Left renal cortex interstitium (tissue), 4 donors: ENCODE measurements at places on chromosomes 1 and 21.

GRCh38 chr1:199857108-199857507 is 170.4 kb upstream of the NR5A2 start:
- no peak for DNase-seq

GRCh38 chr1:232617237-232617636 is 12.7 kb downstream of the SIPA1L2 start:
- no peak for DNase-seq

- no peak for DNase-seq
Observed at GRCh38 chr1:21434394-21434793, 5.5 kb upstream of the NBPF3 start.

DNA sequence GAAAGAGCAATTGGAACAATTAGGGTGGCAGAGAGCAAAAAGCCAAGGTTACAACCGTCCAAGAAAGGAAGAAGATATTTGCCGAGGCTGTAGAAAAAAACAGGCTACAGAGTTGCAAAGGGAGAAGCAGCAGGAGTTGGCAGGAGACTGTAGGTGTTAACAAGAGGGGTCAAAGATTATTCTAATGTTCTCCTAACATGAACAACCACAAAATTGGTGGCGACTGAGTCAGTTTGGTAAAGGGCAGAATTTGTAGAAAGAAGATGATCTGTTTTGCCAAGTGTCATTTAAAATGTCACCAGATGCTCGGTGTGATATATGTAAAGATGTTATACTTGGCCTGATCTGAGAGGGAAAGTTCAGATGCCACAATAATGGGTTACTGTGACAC is 401 bp upstream of the PRUNE1 start:
- DNase-seq: no peak

- no peak for DNase-seq
Observed at GRCh38 chr1:51567653-51568052, 48.6 kb upstream of the EPS15 start.

DNA sequence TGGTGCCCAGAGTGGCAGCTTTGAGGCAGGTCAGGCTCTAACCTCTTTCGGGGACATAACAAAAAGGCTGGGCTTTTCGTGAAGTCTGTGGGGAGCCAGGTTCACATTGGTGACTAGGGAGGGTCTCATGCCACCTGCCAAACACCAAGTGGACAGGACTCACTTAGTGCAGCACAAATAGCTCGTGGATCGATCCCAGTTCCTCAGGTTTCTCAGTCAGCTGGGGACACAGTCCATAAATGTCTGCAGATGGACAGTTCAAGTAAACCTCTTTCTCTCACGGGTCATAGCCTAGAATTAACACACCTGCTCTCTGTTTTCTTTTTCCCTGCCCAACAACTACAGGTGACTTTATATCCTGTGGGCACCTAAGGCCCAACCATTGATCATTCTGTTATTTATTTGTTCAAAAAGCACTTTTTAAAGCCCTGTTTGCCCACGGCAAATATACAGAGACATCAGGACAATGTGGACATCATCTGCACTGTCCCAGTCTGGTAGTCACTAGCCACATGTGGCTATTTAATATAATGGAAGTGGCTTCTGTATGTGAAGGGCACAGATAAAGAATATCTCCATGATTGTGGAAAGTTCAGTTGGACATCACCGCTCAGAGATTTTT is 53.5 kb downstream of the CAPN2 start:
- DNase-seq: no peak

GRCh38 chr1:88466011-88466410 is 218.1 kb upstream of the PKN2 start:
- no peak for DNase-seq

DNA sequence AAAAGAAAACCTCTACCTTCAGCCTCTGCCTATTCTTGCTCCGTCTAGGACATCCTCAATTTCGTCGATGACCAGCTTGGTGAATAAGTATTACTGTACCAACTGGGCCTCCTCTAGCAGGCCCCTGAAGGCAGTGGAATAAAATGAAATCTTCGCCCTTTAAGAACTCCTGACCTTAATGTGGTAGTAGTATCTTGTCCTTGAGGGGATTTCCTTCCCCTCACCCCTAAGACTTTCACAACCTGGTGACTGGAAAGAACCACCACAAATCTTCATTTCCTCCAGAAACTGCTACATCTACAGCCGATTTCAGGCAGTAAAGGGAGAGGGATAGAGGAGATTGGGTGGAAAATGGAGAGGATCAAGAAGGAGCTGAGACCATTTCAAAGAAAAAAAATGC is 1.6 kb upstream of the HAX1 start:
- no peak for DNase-seq

DNA sequence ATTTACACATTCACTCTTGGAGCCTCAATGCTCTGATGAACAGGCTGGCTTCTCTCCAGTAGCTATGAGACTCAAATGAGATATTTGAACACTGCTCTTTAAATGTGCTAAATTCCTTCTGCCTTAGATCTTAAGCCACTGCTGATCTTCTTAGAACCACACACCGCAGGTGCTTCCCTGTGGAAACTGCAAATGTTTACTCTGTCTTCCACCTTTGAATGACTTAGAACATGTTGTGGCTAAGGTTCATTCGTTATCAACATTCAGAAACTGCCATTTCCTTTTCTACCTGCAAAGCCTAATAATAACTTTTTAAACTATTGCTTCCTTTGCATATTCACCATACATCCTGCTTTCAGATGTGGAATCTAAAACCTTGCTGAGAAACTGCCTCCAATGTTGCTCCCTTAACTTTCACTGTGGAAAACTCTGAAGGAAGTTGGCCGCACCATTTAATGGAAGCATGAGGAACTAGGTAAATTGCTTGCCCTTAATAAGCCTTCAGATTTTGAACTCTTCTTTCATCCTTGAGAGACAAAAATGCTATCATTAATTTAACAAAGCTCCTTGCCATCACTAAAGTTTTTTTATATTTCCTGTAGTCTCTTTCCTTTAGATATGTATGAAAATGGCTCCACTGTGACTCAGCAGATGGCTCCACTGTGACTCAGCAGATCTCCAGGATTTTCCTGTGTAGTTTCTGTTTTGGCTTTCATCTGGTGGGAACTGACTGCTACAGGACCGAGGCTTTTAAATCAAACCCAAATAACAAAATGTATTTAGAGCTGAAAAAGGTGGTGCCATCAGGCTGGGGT is 143.8 kb downstream of the TNFSF18 start:
- no peak for DNase-seq

DNA sequence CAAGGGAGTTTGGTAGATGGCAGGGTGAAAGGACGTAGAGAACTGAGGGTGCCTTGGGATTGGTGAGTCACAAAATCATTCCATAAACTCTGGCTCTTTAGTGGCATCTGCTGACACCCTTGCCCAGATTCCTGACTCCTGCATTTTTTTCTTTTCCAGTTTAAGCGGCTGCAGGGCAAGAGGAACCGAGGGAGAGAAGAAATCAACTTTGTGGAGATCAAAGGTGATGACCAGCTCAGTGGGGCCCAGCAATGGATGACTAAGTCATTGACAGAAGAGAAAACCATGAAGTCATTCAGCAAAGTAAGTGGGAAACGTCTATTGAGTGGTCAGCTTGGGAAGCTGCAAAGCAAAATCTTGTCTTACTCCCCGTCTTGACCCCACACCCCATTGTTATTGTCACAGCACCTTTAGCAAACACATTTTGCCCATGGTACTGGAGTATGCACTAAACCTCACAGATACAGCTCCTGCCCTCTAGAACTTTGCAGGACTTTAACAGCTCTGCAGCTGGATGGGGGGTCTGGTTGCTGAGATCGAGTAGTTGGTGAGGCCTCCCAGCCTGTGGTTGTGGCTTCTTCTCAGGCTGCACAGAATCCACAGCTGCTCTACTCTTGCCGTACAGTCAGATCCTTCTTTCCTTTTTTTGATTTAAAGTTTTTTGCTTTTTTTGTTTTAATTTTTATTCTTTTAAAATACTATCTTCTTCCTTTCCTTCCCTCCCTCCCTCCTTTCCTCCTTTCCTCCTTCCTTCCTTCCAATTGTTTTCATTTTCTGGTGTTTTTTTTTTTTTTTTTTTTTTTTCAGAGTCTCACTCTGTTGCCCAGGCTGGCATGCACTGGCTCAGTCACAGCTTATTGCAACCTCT is 21.9 kb downstream of the SH2D2A start:
- no peak for DNase-seq

DNA sequence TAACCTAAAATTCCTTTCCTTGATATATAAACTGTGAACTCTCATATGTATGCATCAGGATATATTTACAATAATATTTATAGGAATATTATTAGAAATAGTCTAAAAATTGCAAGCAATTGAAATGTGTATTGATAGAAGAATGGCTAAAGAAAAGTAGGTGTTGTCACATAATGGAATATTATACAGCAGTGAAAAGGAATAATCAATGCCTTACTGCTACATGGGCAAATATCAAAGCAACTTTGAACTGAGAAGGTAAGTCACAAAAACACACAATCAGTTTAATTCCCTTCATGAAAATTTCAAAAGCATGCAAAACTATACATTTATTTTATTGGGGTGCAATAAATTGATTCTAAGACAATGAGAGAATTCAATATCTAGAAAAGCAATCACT is 35.7 kb upstream of the CDC14A start:
- no peak for DNase-seq

DNA sequence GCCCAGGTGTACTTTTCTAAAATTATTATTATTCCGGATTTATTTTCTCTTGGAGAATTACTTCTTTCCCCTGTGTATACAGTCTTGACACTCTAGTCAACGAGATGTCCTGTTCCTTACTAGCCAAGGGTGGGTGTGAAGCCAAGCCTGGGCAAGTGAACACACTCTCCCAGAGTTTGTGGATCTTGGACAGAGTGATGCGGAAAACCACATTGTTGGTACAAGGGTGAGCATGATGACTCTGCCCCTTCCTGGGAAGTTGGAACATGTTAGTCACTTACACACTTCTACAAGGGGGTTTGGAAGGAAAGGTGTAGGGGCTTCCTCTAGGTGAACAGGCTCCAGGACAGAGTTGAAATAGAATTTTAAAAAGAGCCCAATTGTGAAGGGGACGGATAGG is 20.0 kb upstream of the RD3 start:
- no peak for DNase-seq

DNA sequence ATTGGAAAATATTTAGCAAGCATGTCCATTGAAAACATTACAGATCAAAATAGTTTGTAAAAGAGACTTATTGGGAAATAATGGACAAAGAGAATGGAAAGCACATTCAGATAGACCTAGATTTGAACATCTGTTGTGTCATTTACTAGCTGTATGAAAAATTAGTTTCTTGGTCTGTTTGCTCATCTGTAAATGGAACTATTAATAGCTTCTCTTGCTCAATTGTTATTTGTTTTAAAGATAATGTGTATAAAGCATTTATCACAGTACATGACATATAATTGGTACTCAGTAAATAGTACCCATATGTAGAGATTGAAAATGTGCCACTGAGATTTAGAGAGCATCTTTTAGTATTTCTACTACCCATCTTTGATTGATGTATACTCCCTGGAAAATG is 25.9 kb downstream of the RPAP2 start:
- no peak for DNase-seq

DNA sequence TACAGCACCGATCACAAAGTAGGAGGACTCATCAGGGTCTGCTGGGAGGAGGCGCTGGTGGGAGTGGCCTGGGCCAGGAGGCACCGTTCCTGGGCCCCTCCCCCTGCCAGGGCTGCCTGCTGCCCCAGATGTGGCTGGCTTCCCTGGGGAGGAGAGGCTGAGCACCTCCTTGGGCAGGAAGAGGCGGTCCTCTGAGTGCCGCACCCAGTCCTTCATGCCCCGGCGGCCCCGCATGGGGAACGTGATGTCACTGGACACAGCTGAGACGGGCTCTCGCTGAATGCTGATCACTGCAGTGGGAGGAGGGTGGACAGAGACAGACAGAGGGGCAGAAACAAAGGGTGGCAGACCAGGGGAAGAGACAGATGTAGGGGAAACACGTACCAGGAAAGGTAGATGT is 24.8 kb downstream of the ADGRB2 start:
- no peak for DNase-seq

DNA sequence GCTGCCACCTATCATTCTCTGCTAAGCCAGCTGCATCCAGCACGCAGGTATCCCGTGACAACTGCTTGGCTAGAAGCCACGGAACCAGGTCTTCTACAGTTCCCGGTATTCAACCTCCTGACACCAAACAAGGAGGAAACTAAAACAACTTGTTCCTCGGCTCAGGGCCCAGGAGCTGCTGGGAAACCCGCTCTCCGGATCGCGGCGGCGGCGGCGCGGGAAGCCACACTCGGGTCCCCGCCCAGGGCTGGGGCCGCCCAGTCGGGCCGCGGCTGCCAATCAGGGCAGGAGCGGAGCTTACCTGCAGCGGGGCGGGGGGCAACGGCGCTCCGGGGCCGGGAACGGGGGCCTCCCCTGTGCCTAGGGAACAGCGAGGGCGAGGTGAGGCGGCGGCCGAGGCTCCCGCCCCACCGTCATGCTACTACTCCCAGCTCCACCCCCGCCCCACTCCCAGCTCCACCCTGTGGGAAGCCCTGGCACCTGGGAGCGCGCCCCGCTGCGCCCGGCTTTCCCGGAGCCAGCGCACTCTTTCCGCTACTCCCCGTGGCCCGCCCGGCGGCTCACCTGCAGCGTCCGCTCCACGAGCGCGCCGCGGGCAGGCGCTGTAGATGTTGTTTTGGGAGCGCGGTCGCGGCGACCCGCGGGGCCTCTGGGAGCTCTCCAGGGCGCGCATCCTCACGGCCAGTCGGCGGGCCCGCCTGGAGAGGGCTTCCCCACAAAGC is 12.1 kb downstream of the IL24 start:
- peak; percentile 58 for DNase-seq

- DNase-seq: no peak
Observed at GRCh38 chr21:45057886-45058285, 16.5 kb upstream of the ADARB1 start.

DNA sequence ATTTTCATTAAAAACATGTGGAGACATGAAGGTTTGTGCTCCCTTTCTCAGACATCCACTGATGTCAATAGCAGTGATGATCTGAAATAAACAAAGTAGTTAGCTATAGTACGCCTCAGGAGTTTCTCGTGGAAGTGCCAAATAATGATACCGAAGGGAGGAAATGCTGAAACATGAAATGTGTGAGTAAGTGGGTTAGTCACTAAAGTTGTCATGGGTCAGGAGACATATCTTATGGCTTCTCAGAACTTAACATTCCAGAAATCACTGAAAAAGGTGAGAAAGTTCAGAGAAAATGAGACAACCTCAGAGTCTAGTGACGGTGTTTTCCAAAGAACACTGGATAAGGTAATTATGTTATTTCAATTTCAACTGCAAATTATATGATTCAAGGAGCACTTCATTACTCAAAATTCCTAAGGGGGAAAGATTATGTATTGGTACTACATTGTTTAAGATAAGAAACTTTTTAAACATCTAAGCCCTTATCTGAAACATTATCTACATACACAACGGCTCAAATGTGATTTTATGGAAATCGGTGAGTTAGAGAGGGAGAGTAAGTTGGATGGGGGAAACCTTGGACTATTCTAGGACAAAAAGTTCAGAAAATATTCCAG is 20.6 kb downstream of the NIBAN1 start:
- DNase-seq: no peak

GRCh38 chr1:164380893-164381292 is 178.1 kb upstream of the PBX1 start:
- DNase-seq: no peak
